ENCODE measurements at places on chromosomes 7 and 10.
A peak's percentile ranks its signal among the peaks of the same experiment; 100 is the strongest.

GRCh38 chr7:100515072-100515532 is 23.9 kb upstream of the AGFG2 start:
- H3K36me3 ChIP-seq = no peaks in the 10 kb centered on the region
- H3K27ac ChIP-seq = no peak overlapping the region
- no peaks in the 10 kb centered on the region for H3K27me3 ChIP-seq
- H3K4me3 ChIP-seq = no peak overlapping the region

DNA sequence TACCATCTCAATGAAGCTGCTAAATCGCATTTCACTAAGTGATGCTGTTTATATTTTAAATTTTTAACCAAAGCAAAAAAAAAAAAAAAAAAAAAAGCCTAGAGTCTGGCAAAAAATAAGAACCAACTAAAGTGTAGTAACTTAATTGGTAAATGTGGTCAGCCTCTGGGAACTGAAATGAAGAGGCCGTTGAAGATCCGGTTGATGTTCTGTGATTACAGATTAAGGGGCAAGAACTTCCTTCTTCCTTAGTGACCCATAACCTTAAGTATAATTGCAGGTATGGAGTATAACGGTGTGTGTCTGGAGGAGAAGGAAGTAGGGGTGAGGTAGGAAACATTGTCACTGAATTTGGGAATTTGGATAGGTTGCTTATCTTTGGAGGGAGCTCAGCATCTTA is 7.7 kb upstream of the SRGN start:
- H3K27me3 ChIP-seq = no peaks in the 10 kb centered on the region
- no peak for DNase-seq
- H3K4me3 ChIP-seq = no peak overlapping the region

DNA sequence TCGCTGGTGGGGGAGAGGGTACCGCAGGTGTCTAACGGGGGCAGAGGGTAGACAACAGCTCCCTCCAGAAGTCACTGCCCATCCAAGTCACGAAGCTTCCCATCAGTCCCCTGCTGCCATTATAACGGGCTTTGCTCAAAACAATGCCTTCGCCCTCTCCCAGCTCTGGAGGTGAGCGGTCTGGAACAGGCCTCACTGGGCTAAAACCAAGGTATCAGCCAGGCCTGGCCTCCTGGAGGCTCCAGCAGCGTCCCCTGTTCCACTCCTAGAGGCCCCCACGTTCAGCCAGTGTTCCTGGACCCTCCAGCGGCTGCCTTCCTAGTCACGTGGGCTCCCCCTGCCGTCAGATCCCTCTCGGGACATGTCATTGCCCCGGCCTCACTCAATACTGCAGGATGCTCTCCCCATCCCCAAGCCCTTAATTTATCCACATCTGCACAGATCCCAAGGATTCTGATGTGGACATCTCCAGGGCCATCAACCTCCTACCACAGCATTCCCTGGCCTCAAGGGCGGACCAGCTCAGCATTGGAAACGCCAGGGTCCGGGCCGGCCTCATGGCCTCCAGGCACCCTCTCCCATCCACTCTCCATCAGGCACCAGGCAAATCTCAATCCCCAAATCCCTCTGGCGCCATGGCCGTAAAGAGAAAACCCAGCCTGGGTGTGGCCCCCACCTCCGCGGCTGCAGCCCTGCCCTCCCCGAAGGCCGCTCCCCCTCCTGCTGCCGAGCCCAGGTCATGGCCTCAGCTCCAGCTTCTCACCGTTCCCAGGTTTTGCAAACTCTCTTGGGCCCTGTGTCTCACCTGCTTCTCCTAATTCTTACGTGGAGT is 104.1 kb upstream of the FAM20C start:
- H3K27me3 ChIP-seq = no peaks in the 10 kb centered on the region
- no peak overlapping the region for H3K4me3 ChIP-seq
- H3K36me3 ChIP-seq = no peaks in the 10 kb centered on the region
- peaks cover 16% of the 10 kb centered on the region for H3K4me1 ChIP-seq

DNA sequence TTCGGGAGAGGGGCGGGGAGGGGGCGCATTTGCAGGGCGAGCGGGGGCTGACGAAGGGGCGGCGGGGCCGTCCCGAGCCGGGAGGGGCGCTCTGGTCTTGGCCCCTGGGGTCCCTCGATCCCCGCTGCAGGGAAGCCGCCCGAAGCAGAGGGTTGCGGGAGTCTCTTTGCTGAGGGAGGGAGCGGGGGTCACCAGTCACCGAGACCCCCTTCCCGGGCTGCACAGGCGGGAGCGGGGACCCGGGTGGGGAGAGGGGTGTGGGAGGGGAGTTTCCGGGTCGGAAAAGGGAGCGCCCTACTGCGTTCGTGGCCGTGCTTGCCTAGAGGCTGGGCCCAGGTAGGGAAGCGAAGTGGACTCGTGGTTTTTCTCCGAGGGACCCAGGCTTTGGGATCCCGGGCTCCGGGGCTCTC is 422 bp downstream of the AP1S1 start:
- peaks cover 30% of the 10 kb centered on the region for H3K36me3 ChIP-seq
- no peak for DNase-seq
- peak overlapping the region; percentile 71 for H3K4me3 ChIP-seq
- peaks cover under 1% of the 10 kb centered on the region for H3K27me3 ChIP-seq
- H3K27ac ChIP-seq = peak overlapping the region; percentile 56

GRCh38 chr7:101784292-101785127 is 32.9 kb upstream of the CUX1 start:
- peak overlapping the region; percentile 2 for H3K27ac ChIP-seq
- H3K27me3 ChIP-seq = no peaks in the 10 kb centered on the region
- peaks cover 17% of the 10 kb centered on the region for H3K4me1 ChIP-seq
- peak overlapping the region; percentile 9 for H3K4me3 ChIP-seq
- no peak for DNase-seq
- no peaks in the 10 kb centered on the region for H3K36me3 ChIP-seq

GRCh38 chr10:43913676-43914235 is 265.1 kb upstream of the ZNF32 start:
- no peaks in the 10 kb centered on the region for H3K27me3 ChIP-seq
- H3K27ac ChIP-seq = no peak overlapping the region
- H3K4me1 ChIP-seq = peaks cover 11% of the 10 kb centered on the region
- H3K36me3 ChIP-seq = no peaks in the 10 kb centered on the region
- no peak overlapping the region for H3K4me3 ChIP-seq

GRCh38 chr10:118838364-118838763 is 83.6 kb upstream of the CACUL1 start:
- H3K27me3 ChIP-seq = no peaks in the 10 kb centered on the region
- no peak overlapping the region for H3K4me3 ChIP-seq
- H3K27ac ChIP-seq = no peak overlapping the region

DNA sequence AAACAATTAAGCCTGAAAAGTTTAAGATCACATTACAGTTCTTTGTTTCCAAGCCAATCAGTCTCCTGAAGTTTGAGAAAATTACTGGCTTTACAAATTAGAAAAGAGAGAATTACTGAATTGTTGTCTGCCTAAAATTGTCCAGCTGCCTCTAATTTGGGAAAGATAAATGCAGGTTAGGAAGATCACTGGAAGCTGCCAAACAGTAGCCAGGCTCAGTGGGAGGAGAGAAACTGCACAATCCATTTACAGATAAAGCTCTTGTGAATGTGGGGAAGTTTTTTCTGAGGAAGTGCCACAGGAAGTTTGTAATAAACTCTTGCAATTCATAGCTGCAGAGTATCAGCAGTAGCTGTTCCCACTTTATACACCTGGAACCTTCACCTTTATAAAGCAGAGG is 100.7 kb downstream of the IQUB start:
- H3K27ac ChIP-seq = no peak overlapping the region
- no peaks in the 10 kb centered on the region for H3K36me3 ChIP-seq

DNA sequence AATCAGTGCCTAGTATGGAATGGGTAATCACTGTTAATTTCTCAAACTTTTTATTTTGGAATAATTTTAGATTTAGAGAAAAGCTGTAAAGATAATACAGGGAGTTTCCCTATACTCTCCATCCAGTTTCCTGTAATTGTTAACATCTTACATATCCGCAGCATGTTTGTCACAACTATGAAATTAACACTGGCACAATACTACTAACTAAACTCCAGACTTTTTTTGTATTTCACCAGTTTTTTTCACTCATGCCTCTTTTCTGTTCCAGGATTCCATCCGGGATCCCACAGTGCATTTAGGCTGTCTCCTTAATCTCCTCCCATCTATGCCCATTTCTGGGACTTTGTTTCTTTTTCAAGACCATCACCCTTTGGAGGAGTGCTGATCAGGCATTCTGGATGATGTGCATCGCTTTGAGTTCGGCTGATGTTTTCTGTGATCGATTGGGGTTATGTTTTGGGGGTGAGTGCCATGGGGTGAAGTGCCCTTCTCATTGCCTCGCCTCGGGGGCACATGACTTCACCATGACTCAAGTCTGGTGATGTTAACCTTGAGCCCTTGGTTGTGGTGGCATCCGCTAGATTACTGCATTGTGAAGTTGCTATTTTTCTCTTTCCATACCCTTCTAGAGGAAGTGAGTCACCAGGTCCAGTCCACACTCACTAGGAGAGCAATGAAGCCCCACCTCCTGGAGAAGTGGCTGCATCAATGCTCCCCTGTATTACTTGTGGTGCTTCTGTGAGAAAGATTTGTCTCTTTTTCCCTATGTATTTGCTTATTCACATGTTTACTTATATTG is 43.9 kb upstream of the GRB10 start:
- no peaks in the 10 kb centered on the region for H3K4me1 ChIP-seq
- H3K27me3 ChIP-seq = no peaks in the 10 kb centered on the region
- no peak overlapping the region for H3K4me3 ChIP-seq
- no peak for DNase-seq
- no peaks in the 10 kb centered on the region for H3K36me3 ChIP-seq

DNA sequence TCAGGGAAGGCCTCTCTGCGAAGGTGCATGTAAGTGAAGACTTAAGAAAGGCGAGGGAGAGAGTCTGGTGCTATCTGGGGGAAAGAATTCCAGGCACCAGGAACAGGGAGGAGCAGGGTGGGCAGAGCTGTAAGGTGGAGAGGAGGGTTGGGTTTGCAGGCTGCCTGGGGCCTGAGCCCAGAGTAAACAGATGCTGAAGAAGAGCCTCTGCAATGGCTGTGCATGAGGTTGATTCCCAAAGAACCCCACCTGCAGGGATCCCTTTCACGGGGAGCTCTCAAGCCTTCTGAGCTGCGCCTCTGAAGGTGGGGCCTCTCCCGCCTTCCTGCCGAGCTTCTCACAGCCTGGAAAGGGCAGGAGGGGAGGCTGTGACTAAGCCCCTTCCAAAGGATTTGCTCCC is 115.1 kb downstream of the RNF216 start:
- H3K4me3 ChIP-seq = no peak overlapping the region
- peaks cover 21% of the 10 kb centered on the region for H3K36me3 ChIP-seq
- H3K27me3 ChIP-seq = no peaks in the 10 kb centered on the region
- DNase-seq = no peak

GRCh38 chr10:117533507-117534281 is 8.9 kb upstream of the EMX2 start:
- no peak overlapping the region for H3K27ac ChIP-seq
- DNase-seq = no peak
- H3K4me3 ChIP-seq = no peak overlapping the region
- H3K27me3 ChIP-seq = peaks cover 100% of the 10 kb centered on the region
- no peaks in the 10 kb centered on the region for H3K36me3 ChIP-seq

DNA sequence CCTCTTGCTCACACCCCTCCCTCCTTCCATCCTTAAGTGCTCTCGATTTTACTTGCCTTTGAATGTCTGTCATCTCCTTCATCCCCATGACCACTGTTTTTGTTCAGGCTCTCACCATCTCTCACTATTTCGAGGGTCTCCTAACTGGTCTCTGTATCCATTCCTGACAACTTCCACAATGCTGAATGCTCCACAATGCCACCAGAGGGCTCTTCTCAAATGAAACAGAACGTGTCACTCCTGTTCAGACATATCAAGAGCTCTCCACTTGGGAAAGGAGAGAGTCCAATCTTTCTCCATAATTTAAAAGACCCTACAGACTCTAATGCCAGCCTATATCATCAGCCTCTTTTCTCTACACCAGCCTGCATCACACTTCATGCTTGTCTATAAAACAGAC is 9.0 kb upstream of the SLC13A1 start:
- H3K27me3 ChIP-seq = no peaks in the 10 kb centered on the region
- H3K27ac ChIP-seq = no peak overlapping the region
- no peak for DNase-seq
- H3K36me3 ChIP-seq = no peaks in the 10 kb centered on the region
- no peaks in the 10 kb centered on the region for H3K4me1 ChIP-seq

DNA sequence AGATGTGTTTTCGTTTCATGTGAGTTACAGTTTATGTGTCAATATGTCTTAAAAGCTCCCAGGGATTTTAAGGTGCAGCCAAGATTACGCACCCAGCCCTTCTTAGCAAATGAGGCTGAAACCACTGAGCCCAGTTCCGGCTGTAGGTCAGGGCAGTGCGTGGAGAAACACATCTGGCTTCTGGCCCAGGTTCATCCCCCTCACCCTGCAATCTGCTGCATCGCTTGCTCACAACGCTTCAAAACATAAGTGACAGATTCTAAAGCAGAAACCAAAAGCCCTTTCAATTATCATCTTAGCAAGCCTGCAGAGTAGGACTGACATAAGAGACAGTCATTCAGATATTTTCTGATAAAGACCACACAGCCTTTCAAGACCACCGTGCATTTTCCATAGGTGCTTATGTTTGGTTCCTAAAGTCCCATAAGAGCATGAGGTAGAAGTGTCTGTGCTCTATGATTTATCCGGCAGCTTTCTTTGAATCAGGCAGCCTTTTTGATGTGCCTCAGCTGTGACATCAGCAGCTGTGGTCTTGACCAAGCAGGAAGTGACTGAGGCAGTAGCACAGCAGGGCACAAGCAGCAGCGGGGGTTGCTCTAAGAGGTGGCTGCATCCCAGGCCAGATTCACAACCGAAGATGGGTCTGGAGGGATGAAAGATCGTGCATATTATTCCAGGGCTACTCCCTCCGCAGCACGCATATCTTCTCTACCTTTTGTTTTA is 72.1 kb upstream of the LYZL2 start:
- H3K27ac ChIP-seq = peak overlapping the region; percentile 56
- H3K27me3 ChIP-seq = no peaks in the 10 kb centered on the region
- H3K4me1 ChIP-seq = no peaks in the 10 kb centered on the region
- H3K4me3 ChIP-seq = peak overlapping the region; percentile 8

- H3K27ac ChIP-seq = peak overlapping the region; percentile 56
- H3K4me3 ChIP-seq = no peak overlapping the region
- H3K4me1 ChIP-seq = peaks cover 79% of the 10 kb centered on the region
- H3K27me3 ChIP-seq = no peaks in the 10 kb centered on the region
- H3K36me3 ChIP-seq = peaks cover 4% of the 10 kb centered on the region
Observed at GRCh38 chr7:822692-823276, 9.5 kb upstream of the SUN1 start.

DNA sequence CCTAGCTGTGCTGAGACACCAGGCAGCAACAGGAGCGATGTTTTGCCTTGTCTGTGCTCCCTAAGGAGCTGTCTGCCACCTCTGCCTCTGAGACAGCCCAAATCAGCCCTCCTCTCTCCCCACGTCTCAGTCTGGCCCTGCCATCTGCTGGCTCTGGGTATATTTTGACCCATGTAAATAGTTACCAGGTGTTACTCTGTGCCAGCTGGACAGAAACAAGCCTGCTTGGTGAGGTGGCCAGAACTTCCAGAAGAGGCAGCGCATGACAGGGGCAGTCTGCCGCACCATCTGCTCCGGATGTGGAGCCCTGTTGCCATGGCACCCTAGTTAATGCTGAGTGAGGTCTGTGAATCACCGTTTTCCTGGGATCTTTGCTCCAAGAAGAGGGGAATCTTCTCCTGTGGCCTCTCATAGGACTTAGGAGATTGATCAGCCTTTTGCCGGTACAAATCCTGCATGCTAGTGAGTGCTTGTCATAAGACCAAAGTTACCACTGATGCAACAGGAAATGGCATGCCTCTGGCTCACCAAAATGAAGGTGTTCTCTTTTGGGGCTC is 31.8 kb downstream of the GSTO2 start:
- peak; percentile 81 for DNase-seq
- H3K27me3 ChIP-seq = no peaks in the 10 kb centered on the region
- no peak overlapping the region for H3K4me3 ChIP-seq
- peaks cover 38% of the 10 kb centered on the region for H3K4me1 ChIP-seq
